Activated gamma-delta T cell (primary cell): ENCODE measurements at places on chromosomes 1 and 21.

- DNase-seq = no peak
These were observed 28.5 kb downstream of the SLC26A9 start for GRCh38 chr1:205914730-205915129.

- DNase-seq = no peak
These were observed 166.6 kb upstream of the ATP1B1 start for GRCh38 chr1:168939947-168940223.

- DNase-seq = no peak
These were observed 329.8 kb upstream of the BEND5 start for GRCh38 chr1:49106445-49106844.

DNA sequence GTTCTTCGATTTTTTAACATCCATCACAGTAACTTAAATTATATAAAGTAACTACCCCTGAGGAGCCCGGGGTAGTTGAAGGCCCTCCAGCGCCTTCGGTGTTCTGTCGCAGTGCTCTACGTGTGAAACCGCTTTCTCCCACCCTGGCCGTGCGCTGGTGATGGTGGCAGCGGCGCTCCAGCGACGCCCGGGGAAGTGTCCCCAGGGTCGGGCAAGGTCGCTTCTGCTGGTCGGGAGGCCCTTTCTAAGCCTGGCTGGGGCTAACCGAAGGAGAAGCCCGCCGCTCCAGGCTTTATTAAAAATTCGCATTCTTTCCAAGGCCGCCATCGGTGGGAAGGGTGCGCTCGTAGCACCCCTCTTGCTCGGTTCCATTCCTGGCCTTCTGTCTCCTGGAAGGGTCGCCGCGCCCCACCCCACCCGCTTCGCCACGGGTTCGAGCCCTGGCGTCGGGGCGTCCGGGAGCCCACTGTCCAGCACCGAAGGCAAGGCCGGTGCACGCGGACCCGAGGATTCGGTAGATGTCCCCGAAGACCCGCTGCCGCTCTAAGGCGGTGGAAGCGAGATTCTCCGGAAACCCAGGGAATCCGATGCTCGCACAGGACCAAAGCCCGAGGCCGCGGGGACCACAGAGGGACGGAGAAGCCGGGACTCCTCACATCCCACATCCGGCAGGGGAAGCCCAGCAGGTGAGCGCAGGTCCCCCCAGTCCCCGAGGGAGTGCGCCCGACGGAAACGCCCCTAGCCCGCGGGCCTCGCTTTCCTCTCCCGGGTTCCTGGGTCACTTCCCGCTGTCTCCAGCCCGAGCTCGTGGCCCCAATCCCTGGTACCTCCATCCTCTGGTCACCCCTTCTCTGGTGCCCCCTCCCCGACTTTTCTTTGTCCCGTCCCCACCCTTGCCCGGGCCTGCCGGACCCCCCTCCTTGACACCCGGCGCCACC, 685 bp upstream of the RIPPLY3 start:
- no peak for DNase-seq

GRCh38 chr1:150576794-150577556, 2.4 kb downstream of the MCL1 start:
- no peak for DNase-seq

GRCh38 chr1:6026095-6026809, 19.4 kb upstream of the KCNAB2 start:
- peak; percentile 94 for DNase-seq

DNA sequence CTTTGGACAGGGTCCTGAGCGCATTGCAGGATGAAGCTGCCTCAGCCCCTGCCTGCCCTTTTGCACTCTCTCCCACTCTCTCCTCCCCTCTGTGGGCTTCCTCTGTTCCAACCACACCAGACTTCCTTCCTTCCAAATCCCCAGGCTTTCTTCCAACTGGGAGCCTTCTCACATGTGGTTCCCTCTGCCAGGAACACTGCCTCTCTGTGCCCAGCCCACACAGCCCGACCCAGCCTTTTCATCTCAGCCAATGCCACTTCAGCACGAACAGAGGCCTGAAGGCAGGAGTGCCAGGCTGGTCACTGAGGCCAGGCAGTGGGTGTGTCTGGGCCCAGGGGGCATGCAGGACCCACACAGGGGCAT, 5.9 kb downstream of the SELENON start:
- no peak for DNase-seq

DNA sequence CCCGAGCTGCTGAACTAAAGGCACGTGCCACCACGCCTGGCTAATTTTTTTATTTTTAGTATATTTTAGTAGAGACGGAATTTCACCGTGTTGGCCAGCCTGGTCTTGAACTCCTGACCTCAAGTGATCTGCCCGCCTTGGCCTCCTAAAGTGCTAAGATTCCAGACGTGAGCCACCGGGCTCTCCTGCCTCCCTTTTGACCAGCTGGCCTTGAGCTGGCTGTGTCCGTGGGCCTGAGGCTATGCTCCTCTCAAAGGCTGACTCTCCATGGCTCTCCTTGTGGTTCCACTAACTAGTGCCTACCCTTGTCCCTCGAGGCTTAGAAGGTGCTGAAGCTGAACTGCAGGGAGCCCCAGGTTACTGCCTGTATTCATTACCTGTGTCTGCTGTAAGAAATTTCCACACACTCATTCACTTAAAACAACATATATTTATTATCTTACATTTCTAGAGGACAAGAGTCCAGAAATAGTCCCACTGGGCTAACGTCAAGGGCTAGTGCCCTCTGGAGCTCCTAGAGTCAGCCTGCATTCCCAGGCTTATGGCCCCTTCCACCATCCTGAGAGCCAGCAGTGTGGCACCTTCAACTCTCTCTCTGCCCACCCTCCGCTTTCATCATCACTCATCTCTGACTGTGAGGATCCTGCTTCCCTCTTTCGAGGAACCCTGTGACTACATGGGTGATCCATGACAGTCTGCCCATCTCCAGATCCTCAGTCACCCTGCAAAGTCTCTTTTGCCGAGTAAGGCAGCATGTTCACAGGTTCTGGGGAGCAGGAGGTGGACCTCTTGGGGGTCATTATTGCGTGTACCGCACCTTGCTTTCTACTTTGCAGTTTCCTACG, 34.9 kb downstream of the ETS2 start:
- DNase-seq = no peak

GRCh38 chr1:77620273-77620672, 62.2 kb downstream of the ZZZ3 start:
- no peak for DNase-seq

GRCh38 chr1:229940684-229941083, 126.4 kb upstream of the GALNT2 start:
- DNase-seq = no peak
